Placental epithelial cell (primary cell): ENCODE measurements at places on chromosomes 11 and 22. TPM values are rescaled to one million over a fixed set of nuclear protein-coding genes. Genes with fewer than 3 reads are reported as not detected.

BIRC3 gene
- total RNA-seq, result 0.39 and 0.54 TPM in 2 replicates

NECTIN1 gene
- total RNA-seq, result 7.5 and 9.0 TPM in 2 replicates

OR4D5 gene
- not detected in 2 replicates for total RNA-seq

C11orf16 gene
- not detected in 2 replicates for total RNA-seq

EHF gene
- not detected in 2 replicates for total RNA-seq

UBQLN3 gene
- under 0.01 TPM in 1 of 2 replicates, not detected in the other for total RNA-seq
